Hypothalamus (tissue), 51 donors: ENCODE measurements at places on chromosomes 7 and 10.

- no peak for DNase-seq
Measured at GRCh38 chr7:45543473-45543872, 30.7 kb upstream of the ADCY1 start.

GRCh38 chr7:158128572-158128971 is 459.1 kb downstream of the PTPRN2 start:
- DNase-seq, result no peak

GRCh38 chr7:22572292-22572691 is 72.3 kb upstream of the STEAP1B start:
- no peak for DNase-seq

- no peak for DNase-seq
Measured at GRCh38 chr10:130741901-130742855, 569.3 kb downstream of the TCERG1L start.

DNA sequence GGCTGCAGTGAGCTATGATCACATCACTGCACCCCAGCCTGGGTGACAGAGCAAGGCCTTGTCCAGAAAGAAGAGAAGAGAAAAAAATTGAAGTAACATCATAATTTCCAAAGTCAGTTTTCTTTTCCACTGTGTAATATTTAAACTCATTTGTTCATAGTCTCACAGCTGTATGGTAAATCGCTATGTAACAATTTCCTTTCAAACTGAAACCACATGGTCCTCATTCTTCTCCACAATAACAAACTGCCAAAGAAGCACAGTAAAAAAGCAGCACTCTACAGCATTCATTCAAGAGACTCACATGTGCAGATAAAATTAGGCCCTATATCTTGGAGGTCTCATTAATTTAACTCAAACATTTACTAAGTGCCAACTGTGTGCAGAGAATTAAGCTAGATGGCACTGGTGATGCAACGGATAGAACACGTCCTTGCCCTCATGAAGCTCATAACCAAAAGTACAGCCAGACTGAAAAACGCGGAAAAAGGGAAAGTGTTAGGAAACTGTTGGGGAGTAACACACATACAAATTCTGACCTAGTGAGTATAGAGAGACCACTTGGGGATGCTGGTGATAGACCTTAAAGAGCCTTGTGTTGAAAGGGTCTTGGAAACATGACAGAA is 174.0 kb upstream of the KCTD7 start:
- no peak for DNase-seq

DNA sequence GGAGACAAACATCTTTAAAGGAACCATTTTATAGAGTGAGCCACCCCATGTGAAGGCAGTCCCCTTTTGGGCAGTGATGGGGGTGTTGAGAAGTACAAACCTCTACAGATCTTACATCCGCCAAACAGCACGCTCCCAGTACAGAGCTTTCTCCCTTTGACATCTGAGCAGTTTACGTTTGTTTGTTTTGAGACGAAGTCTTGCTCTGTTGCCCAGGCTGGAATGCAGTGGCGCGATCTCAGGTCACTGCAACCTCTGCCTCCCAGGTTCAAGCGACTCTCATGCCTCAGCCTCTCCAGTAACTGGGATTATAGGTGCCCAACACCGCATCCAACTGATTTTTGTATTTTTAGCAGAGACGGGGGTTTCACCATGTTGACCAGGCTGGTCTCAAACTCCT is 128.9 kb downstream of the CCDC3 start:
- DNase-seq, result no peak

DNA sequence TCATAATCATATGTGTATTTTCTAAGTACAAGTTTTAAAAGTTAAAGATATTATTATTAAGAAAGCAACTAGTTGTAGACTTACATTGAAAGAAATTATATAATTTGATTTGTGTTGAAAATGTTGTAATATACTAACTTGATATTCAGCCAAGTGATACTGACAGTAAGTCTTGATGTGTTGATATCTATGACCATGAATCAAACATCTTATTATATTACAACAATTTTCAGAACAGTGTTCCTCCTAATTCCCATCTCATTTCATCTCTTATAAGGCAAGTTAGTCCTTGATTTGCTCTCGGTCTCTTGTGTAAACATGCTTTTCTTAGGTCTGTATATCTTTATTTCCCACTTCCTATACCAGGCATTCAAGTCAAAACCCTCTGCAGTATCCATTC is 269.2 kb upstream of the SEMA3E start:
- DNase-seq, result no peak

GRCh38 chr10:30557884-30558283 is 71.7 kb downstream of the LYZL2 start:
- no peak for DNase-seq

- DNase-seq, result no peak
Measured at GRCh38 chr7:55081472-55082227, 62.8 kb downstream of the EGFR start.

GRCh38 chr7:43888993-43889945 is 17.1 kb downstream of the URGCP start:
- DNase-seq, result no peak

GRCh38 chr10:95537542-95537927 is 23.6 kb downstream of the SORBS1 start:
- DNase-seq, result no peak

DNA sequence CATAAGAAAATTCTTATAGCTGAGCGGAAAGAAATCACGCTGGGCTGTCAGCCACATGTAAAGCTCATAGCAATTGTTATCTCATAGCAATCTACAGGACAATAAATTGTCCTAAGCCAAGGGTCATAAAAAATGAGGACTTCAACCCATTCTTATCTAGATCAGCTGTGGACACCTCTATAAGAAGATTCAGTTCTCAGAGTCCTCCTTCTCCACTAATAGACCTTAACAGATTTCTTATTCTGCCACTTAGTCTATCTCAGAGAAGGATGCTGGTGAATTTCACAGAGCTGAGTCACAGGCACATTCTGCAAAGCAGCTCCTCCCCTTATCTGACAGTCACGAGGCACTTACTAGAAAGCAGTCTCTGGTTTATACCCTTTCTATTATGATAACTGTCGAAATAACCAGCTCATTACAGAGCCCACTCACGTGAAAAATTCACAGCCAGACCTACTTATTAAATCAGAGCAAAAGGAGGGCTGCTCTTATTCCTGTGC is 185.3 kb upstream of the PCLO start:
- DNase-seq, result no peak

DNA sequence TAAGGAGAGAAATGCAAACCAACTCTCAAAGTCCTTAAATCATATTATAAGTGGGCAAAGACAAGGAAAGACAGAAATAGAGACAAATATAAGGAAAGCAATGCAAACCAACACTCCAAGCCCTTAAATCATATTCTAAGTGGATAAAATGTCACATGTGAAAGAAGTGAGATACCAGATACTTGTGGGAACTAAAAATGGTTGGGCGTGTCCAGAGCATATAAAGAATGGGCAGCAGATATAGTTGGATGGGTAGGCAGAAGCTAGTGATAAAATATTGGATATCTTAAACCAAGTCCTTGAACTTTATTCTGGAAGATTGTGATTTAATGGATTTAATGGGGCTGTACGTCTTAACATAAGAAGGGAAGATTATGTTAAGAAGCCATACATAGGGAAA is 1065.2 kb upstream of the C7orf33 start:
- no peak for DNase-seq

GRCh38 chr10:32112055-32112454 is 55.8 kb upstream of the KIF5B start:
- no peak for DNase-seq

DNA sequence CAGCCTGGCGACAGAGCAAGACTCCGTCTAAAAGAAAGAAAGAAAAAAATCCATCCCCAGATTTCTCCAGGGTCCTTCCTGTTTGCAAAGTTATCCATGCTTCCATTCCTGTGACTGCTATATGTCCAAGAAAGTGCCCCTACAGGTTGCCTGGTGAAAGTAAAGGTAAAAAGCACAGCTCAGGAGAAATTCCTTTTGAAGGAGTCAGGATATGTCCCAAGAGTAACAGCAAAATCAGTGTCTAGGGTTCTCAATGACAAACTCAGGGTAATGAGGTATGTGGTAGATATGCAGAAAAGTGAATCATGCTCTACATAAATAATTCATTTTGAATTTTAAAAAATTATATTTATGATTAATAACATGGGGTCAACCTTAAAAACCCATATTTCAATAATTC is 91.5 kb downstream of the CTTNBP2 start:
- DNase-seq, result no peak
